ENCODE measurements at places on chromosomes 5 and 9.

DNA sequence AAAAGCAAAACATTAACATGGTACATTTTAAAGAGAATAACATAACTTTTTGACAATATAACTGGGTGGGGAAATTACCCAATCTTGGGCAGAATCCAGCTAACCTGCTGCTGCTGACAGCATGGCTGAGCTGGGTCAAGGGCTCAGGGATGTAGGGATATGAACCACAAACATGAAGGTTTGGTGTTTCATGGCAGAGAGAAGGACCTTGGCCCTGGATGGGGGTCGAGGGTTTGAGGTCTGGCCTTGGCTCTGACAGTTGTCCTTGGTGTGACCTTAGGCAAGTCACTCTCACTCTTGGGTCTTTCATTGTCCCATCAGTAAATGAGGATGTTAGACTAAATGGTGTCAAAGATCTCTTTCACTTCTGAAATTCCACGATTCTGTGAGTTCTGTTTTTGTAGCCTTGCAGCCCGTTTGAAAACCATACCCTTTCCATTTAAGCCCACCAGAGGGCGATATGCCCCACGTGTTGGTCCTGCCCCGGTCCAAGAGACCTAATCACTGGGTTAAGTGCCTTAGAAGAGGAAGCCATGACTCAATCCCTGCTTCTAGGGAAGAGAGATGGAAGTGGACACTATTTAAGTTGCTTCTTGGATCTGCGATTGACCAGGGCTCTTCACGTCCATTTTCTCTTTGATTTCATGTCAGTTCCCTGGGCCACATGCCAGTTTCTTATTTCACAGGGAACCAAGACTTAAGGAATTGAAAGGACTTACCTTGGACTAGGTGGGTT lies 56.8 kb upstream of the TEX48 start:
- peak; percentile 84 for DNase-seq

DNA sequence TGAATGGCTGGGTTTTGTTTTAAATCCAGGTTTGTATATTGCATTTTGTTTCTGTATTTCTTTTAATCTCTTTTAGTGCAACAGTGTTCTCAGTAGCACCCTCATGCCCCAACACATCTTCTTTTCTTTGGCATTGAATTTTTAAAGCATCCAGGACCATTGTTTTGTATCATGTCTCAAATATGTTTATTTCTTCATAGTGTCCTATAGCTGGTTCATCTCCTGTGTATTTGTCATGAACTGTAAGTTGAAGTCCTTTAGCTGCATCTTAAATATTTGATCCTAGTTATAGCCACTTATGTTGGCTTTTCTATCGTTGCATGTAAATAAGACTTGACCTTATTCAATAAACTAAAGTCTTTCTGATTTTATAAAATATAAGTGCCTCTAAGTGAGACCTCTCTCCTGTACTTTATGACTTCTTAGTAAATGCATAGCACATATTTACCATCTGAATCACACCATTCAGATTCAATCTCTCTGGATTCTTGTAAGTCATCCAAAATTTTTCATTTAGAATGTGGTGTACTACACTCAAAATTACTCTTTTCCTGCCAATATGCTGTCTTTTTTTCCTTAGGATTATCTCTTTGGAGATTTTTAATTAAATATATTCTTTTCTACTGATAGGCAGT lies 21.0 kb upstream of the ERCC6L2 start:
- DNase-seq, result no peak

- no peak for DNase-seq
These were observed 777 bp downstream of the GPSM1 start for GRCh38 chr9:136328011-136328621.

DNA sequence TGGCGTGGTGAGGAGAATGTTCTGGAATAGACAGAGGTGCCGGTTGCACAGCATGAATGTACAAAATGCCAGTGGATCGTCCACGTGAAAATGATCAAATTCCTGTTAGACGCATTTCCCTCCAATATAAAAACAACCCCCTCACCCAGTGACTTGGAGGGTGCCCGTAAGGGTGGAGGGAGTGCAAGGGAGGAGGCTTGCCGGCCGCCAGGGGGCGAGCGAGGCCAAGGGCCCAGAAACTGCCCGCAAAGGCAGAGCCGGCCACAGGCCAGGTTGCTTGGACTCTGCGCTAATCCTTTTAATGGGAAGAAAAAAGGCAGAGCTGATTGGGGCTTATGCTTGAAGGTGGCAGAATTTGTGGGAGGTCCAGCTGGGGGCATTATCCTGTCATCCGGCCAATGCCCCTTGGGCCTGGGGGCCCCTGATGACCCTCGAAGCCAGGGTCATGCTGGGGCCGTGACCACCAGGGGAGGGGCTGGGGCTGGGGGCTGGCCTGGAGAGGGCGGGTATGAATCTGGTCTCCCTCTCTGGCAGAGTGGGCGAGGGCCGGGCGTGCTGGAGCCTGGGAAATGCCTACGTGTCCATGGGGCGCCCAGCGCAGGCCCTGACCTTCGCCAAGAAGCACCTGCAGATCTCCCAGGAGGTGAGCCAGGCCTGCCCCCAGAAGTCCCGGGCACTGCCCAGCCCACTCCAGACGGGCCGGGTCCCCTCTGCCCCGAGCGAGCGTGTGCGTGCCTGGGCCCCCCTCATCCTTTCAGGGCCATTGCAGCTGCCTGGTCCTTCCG lies 12.0 kb downstream of the GPSM1 start:
- peak; percentile 41 for DNase-seq
